T-helper 2 cell treated with Interferon-gamma antibody and Interleukin-4, amounts not matched to agents 100 ng/mL and 5 ng/mL, for 36 hours (primary cell): ENCODE measurements at places on chromosomes 1 and 21. TPM values are rescaled to one million over a fixed set of nuclear protein-coding genes. Genes with fewer than 3 reads are reported as not detected.

Gene ETNK2
- total RNA-seq = 0.16 TPM in 1 of 2 replicates, not detected in the other

Gene SLAMF1
- 58.9 and 63.6 TPM in 2 replicates for total RNA-seq

Gene LCE3D
- total RNA-seq = not detected in 2 replicates

Gene SPATA45
- not detected in 2 replicates for total RNA-seq

Gene BARHL2
- total RNA-seq = not detected in 2 replicates

Gene CFHR1
- total RNA-seq = not detected in 2 replicates

Gene GBP7
- not detected in 2 replicates for total RNA-seq

Gene AK5
- total RNA-seq = 0.61 and 1.7 TPM in 2 replicates

Gene MATN1
- 0.20 TPM in 1 of 2 replicates, not detected in the other for total RNA-seq
